ENCODE measurements at places on chromosomes 6 and 20. TPM values are rescaled to one million over a fixed set of nuclear protein-coding genes. Genes with fewer than 3 reads are reported as not detected.

DNA sequence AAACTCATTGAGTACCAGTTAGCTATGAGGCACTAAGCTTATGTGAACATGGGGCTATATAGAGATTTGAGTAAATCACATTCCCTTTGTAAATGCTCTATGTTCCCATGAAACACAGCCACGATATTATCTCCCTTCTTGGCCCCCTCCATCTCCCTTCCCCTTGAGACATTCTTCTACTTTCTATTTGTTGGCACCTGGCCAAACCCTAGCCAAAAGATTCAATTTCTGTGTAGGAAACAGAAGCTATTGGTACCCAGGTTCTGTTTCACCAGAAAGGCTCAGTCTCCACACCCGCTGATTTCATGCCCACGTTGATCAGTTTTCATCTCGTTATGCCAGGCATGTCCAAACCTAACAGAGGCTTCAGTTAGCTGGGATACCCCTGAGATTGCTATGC lies 145.5 kb upstream of the LAMP5 start:
- DNase-seq, result no peak

DNA sequence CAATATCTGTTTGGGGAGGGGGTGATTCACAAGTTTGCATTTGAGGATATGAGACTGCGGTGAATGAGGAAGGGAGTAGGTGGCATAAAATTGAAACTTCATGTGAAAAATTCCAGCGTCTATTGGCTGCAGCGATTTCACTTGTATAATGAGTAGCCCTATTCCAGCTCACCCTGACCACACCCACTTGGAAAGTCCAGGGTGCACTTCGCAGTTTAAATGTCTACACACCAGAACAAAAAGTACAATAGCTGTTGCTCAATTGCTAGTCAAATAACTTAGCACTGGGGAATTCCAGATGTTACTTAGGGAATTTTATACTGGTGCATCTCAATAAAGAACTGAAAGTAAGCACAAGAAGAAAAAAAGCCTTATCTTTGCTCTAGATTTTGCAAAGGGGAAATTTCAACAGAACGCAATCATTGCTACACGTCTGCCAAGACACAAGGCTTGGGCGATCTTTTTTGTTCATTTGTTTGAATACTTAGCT lies 6.3 kb downstream of the TNFAIP3 start:
- peak; percentile 99 for DNase-seq

DNA sequence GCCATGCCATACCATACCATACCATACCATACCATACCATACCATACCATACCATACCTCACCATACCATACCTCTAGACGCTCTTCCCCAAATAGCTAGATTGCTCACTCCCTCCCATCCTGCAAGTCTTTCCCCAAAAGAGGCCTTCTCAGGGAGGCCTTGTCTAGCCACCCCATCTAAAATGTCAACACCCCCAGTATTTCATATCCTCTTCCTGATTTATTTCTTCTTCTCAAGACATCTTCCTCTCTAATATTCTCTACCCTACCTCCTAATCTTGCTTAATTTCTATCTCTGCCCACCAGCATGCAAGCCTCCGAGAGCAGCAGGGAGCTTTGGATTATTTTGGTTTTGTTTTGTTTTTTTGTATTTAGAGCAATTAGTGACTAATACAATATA lies 225.2 kb upstream of the RREB1 start:
- DNase-seq, result no peak

- no peak for DNase-seq
These were observed 41.8 kb upstream of the BACH2 start for GRCh38 chr6:90338409-90338808.

- DNase-seq, result no peak
These were observed 11.6 kb downstream of the RIPOR3 start for GRCh38 chr20:50679753-50680104.

DNA sequence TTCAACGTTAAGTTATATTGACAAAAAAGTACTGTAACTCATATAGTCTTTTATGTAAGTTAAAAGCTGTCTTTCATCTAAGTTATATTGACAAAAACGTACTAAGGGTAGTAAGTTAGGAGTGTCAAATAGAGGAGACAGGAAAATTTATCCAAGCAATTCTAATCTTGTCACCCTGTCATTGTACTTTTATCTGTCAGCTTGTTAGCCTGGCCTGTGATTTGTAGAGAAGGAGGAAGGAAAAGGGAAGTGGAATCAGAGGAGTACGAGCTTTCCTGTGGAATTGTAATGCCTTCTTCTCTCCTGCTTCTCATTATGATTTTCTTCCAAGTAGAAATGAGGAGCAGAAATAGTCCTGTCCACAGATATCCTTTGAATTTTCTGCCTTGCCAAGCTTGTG lies 18.8 kb downstream of the KCTD20 start:
- DNase-seq, result no peak

GRCh38 chr6:134435814-134436280 lies 117.9 kb upstream of the SGK1 start:
- no peak for DNase-seq

GRCh38 chr20:57361517-57361916 lies 10.5 kb downstream of the RAE1 start:
- DNase-seq, result peak; percentile 83

GRCh38 chr20:58417438-58417837 lies 28.4 kb downstream of the VAPB start:
- DNase-seq, result no peak

GRCh38 chr20:17327185-17328148 lies 100.6 kb downstream of the PCSK2 start:
- DNase-seq, result no peak

DNA sequence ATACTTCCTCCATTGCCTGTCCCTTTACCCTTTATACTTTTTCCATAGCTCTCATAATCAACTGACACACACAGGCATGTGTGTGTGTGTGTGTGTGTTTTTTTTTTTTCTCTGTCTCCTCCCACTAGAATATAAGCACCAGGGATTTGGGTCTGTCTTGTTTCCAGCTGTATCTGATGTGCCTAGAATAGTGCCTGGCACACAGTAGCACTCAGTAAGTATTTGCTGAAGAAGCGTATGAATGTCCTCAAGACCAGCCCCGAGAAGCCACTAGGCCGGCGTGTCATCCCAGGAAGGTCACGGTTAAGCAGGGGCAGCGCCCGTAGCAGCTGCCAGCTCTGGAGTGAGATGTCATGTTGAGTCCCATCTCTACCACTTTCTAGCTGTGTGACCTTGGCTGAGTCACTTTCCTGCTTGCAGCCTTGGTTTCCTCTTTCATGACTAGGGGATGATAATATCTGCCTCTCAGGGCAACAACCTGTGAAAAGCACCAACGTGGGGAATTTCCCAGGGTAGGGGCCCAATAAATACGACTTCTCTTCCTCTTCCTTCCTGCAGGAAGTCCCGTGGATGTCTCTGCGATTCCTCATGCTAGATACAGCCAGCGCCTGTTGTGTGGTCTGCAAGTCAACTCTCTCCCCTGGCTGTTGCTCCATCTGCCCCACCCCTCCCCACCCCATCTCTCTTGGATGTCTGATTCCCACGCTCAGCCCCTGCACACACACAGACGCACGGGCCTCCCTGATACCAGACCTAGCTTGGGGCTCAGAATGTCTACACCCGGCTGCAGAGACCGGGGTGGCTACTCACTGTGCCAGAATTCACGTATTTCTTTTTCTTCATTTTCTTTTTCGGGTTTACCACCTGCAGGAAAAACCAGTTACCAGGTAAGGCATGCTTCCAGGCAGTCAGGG lies 58.1 kb downstream of the RAB44 start:
- DNase-seq, result peak; percentile 9

GRCh38 chr20:33910056-33910455 lies 83.7 kb upstream of the RALY start:
- peak; percentile 92 for DNase-seq

- DNase-seq, result no peak
These were observed 151.6 kb downstream of the SOBP start for GRCh38 chr6:107641500-107641941.

- no peak for DNase-seq
These were observed 37.1 kb downstream of the MAP1LC3A start for GRCh38 chr20:34595377-34596184.

- no peak for DNase-seq
These were observed 83.0 kb downstream of the SCAF8 start for GRCh38 chr6:154815938-154816820.

- DNase-seq, result no peak
These were observed 224.5 kb downstream of the PREX1 start for GRCh38 chr20:48603116-48603818.

DNA sequence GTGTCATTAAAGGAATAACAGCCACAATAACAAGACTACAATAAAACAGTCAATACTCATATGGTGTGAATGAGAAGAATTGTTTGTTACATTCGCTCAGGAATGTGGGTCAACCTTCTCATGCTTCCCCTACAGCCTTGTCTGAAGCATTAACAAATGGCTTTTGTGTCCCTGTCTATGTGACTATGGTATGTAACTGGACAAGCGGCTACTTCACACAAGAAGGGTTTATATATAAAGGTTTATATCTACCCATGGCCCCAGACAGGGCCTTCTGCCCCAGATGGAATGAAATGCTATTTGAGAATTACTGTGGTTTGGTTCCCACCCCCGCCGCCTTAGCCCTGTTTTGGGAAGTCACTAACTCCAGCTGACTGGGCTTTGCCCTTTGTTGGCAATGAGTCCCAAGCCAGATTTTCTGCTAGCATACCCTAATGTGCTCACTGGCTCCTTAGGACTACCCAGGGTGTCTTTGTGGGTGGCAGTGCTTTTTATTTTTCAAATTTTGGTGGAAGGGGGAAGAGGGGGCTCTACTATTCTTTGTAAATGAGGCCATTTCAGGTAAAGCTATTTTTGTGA lies 39.4 kb downstream of the TFAP2A start:
- DNase-seq, result no peak

DNA sequence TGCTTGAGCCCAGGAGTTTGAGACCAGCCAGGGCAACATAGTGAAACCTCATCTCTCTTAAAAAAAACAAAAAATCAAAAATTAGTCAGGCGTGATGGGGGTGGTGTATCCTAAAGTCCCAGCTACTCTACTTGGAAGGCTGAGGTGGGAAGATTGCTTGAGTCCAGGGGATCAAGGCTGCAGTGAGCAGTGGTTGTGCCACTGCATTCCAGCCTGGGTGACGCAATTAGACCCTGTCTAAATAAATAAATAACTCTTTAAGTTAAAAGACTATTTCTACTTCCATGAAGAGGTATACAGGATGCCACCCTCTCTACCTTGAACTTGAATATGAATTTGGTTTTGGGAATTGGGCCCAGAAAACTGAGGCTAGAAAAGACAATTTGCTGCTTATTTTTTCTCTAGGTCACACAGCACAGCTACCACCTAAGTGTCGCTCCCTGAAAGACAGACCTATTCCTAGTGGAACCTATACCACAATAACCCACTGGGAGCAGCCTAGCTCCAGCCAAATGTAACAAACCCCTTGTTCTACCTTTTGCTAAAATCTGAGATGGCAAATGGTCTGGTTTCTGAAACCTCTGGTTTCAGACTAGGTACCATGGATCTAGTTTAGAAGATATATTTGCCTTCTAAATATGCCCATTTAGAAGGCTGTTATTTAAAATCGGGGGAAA lies 35.2 kb downstream of the HMGCLL1 start:
- no peak for DNase-seq

DNA sequence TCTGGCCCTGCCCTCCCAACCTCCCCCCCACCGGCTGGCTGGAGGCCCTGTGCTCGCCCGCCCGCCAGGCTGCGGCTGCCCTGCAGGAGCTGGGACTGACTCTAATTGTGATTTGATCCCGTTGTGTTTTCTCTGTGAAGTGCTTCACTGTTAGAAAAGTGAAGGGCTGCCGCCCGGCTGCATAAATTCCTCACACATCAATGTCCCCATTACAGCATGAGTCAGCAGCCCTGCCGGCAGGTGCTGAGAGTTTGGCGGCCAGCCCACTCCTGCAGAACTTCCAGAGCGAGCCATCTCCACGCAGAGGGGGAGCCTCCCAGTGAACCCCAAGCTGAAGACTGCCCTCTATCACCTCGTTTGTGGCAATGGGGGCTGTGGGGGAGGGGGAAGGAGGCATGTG lies 137.9 kb downstream of the DLL1 start:
- no peak for DNase-seq

- no peak for DNase-seq
These were observed 59.8 kb downstream of the IRF4 start for GRCh38 chr6:451336-451735.

DNA sequence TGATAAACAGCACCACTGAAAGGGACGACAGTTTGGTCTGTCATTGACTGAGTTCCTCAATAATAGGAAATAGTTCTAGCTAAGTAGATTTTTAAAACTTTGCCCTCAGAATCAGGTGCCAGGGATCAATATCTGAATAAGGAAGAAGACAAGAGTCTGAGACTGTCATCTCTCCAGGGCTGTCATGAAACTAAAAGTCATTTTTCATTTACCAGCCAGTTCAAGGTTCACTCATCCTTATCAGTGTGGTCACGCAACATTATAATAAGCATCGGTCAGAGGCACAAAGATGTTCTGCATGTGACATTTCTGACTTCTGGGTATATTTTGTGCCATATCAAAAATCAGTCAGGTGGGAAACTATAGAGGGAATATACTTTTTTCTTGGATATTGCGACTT lies 52.5 kb upstream of the E2F3 start:
- no peak for DNase-seq

GRCh38 chr20:37283530-37284195 lies 5.8 kb upstream of the MANBAL start:
- DNase-seq, result no peak

GRCh38 chr6:106103728-106104109 lies 17.6 kb downstream of the PRDM1 start:
- no peak for DNase-seq

- DNase-seq, result no peak
These were observed 384.5 kb downstream of the SMOC2 start for GRCh38 chr6:168825226-168826077.

GRCh38 chr6:18550119-18550518 lies 163.0 kb downstream of the RNF144B start:
- DNase-seq, result no peak

Gene FABP7
- total RNA-seq, result not detected

Gene SLC22A7
- not detected for total RNA-seq

Gene GLP1R
- not detected for total RNA-seq

Gene AVP
- total RNA-seq, result not detected

Gene LIN28B
- total RNA-seq, result not detected

Gene PROKR2
- total RNA-seq, result not detected

Gene UBE2V1
- 77.1 TPM for total RNA-seq

Gene CLPSL1
- total RNA-seq, result not detected

Gene CRISP2
- not detected for total RNA-seq

Gene TAAR2
- not detected for total RNA-seq

Gene GJA10
- not detected for total RNA-seq

Gene BTNL2
- not detected for total RNA-seq

Gene CGAS
- total RNA-seq, result 5.4 TPM

Gene CALHM5
- 6.8 TPM for total RNA-seq

Data from fibroblast of the aortic adventitia (primary cell).